ENCODE measurements at places on chromosomes 2 and 18.

DNA sequence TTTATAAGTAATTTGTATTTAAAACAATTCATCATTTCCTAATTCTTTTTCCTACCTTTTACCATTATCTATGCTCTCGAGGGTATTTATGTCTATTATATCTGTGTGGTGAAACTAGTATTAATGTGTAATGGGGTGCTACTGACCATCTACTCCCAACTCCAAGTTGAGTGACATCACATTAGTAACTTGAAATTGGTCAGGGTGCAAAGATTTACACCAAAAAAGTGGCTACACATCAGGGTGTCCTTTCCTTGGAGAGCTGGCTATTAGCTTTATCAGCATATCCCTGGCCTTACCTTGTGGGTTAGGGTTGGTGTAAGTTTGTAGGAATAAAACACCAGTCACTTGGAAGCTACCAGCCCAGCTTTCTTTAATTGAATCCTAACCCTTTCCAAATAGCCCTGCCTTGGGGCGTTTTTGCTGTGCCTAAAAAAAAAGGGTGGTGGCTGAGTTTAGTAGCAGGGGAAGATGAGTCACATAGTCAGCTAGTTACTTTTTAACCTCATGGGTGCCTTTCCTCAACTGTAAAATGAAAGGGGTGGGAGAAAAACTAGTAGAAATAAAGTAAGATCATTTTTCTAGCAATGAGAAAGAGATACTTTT lies 14.0 kb downstream of the ANXA4 start:
- no peak for DNase-seq

GRCh38 chr2:18272148-18272494 lies 288.3 kb downstream of the RDH14 start:
- no peak for DNase-seq

GRCh38 chr2:236964291-236964690 lies 121.4 kb upstream of the COPS8 start:
- DNase-seq: no peak

- no peak for DNase-seq
Observed at GRCh38 chr2:84879584-84880394, 1.1 kb downstream of the TRABD2A start.

DNA sequence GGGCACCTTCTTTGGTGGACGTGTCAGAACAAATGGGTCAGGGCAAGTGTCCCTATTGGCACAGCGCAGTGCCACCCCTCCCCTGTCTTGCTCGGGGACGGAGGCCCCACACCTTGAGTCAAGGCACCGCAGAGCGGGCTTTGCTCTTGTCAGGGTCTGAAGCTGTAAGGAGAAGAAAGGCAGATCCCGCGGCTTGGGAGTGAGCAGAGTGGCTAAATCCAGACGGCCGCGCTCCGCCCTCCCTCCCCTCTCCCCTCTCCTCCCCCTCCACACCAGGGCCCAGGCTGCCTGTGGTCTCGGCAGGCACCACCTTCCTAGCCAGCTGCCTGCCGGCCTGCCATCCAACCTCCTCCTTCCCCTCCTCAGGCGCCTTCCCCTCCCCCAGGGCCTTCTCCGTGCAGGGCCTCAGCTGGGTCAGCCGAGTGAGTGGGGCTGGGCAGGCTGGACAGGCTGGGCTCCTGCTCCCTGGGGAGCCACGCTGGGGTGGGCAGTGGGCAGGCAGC lies 25.8 kb downstream of the SPEG start:
- peak; percentile 44 for DNase-seq

GRCh38 chr18:49743117-49743567 lies 70.2 kb downstream of the ACAA2 start:
- no peak for DNase-seq

- DNase-seq: no peak
Observed at GRCh38 chr2:132780651-132781050, 110.6 kb upstream of the LYPD1 start.

DNA sequence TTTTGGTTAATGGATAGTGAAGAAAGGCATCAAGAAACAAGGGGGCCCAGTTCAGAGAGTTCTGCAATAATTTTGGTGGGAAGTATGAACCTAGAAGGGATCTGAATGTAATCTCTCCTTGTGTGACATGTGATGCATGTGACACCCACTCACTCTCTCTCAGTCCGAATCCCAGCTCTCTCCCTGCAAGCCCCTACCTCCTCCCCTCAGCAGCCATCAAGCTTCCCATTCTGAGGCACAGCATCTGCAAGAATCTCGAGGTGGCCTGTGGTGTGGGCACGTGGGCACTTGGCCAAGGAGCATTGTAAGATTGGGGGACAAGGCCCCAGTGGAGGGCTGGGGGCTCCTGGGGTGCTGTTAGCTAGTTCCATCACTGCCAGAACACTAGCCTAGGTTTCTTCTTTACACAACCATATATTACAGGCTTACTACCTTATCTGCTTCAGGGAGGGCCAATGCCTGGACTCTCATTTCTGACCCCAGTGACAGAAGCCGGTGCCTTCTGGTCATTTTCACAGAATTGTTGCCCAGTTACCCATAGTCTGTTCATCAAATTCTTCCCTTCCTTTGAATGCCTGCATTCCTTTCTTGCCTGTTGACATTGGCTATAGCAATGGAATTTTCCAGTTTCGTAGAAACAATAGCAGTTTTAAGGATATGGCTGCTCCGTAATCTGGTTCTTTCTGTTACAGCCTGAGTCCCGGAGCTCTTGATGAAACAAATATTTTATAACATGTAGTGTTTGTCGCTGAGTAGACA lies 13.3 kb upstream of the LCLAT1 start:
- no peak for DNase-seq

GRCh38 chr2:35454966-35455638 lies 900.5 kb upstream of the CRIM1 start:
- no peak for DNase-seq

DNA sequence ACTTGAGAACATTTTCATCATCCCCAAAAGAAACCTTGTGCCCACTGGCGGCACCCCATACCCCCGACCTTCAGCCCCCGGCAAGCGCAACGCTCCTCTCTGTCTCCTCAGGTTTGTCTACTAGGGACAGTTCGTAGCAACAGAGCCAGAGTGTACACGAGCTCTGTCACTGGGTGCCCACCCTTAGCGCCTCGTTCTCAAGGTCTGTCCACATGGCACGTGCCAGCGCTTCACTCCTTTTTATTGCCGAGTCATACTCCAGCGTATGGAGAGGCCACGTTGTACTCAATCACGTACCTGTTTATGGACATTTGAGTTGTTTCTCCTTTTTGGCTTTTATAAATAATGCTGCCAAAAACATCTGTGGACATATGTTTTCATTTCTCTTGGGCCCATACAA lies 30.3 kb upstream of the GPC1 start:
- no peak for DNase-seq

DNA sequence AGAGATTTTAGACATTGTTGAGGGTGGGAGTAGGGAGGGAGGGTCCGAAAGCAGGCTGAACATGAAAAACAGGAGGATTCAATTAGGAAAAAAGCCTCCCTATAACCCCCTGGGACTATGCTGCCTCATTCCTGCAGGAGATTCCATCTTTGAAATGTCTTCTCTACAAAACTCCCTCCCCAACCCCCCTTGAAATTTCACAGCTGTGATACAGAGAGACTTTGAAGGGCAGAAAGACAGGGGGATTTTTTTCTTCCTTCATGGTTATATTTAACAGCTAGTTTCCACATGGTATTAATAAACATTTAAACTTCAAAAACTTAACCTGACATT lies 57.6 kb downstream of the TRIB2 start:
- DNase-seq: no peak

DNA sequence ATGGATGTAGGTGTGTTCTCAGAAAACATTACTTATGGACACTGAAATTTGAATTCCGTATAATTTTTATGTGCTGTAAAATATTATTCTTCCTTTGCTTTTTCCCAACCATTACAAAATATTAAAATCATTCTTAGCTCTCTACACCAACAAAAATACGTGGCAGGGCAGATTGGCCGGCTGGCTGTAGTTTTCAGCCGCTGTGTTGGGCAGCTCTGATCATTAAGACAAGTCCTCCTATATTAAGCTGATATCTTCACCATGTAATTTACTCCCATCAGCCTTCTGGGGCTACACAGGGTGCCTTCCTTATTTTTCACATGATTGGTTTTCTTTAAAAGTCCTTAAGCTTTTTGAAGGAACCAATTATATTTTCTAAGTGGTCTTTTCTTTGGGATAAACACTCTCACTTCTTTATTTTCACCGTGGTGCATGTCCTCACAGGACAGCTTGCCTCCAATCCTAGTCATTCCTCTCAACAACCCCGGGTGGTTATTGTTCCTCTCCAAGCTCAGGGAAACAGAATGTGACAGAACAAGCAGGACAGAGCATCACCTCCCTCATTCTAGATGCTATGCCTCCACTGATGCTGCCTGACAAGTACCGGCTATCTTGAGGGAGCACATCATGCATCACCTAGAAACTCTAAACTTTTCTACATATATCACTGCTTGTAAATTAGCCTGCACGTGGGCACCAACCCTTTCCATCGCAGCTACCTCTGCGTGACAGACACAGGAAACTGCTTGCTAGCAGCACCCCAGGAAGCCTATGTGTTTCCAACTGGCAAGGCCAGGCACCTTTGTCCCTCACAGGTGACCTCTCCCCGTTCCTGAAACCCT lies 362.3 kb downstream of the MYCN start:
- no peak for DNase-seq

DNA sequence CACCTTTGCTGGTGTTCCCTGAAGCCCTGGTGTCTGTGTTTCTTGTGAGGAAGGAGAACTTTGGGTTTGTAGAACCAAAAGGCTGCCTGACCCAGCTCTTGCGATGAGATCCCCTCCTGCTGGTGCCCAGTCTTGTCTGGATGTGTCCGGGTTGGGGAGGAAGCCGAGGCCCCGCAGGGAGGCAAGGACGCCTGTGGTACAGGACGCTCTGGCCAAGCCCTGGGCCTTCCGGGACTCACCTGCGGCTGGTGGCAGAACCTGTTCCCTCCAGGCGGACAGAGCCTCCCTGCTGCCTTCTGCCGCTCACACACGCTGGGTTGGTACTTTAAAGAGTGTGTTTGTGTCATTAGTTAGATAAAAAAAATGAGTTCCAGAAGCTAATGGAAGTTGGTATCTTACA lies 616.2 kb downstream of the GALR1 start:
- no peak for DNase-seq

DNA sequence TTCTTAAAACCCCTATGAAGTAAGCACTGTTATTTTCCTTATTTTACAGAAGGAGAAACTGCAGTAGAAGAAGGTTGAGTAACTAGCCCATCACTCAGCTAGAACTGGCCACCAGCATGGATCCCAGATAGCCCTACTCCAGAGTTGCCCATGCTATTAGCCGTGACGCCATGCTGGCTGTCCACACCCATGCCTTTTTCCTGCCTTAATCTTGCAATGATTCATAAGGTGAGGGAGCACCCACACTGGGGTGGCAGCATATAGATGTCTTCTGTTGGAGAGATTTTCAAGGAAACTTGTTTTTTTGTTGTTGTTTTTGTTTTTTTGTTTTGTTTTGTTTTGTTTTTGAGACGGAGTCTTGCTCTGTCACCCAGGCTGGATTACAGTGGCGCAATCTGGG lies 204.1 kb upstream of the HAAO start:
- DNase-seq: no peak

DNA sequence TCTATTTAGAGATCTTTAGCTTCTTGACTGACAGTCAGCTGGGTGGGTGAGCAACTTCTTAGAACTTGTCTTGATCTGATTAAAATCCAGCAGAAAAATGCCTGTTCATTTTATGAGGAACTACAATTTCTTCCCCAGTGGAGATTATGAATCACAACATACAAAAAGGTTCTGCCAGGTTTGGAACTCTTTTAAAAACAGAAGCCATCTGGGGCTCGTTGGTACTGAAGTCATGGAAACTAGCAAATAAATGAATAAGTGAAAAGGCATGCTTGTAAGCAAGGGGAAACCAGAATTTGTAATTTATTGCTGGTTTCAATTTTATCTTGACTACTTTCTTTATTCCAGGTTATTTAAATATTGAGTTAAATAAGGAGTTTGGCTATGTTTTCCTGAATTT lies 767.4 kb downstream of the MBD2 start:
- no peak for DNase-seq

GRCh38 chr2:25582077-25582830 lies 91.1 kb downstream of the DTNB start:
- DNase-seq: no peak

- DNase-seq: no peak
Observed at GRCh38 chr2:140502951-140503630, 1627.7 kb downstream of the LRP1B start.

- no peak for DNase-seq
Observed at GRCh38 chr18:7899078-7899477, 332.0 kb downstream of the PTPRM start.

- DNase-seq: no peak
Observed at GRCh38 chr18:33900638-33901037, 322.6 kb downstream of the ASXL3 start.

DNA sequence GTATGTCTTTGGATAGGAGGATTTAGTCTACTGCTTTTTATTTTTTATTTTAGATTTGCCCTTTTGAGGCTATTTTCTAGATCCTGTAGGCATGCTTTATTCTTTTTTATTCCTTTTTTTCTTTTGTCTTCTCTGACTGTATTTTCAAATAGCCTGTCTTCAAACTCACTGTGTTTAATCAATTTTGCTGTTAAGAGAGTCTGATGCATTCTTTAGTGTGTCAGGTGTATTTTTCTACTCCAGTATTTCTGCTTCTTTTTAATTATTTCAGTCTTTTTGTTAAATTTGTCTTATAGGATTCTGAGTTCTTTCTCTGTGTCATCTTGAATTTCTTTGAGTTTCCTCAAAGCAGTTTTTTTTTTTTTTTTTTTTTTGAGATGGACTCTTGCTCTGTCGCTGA lies 113.5 kb downstream of the NAT8 start:
- no peak for DNase-seq

GRCh38 chr2:236662231-236663185 lies 92.9 kb downstream of the ACKR3 start:
- DNase-seq: no peak
